ENCODE measurements at places on chromosomes 1 and 21.

DNA sequence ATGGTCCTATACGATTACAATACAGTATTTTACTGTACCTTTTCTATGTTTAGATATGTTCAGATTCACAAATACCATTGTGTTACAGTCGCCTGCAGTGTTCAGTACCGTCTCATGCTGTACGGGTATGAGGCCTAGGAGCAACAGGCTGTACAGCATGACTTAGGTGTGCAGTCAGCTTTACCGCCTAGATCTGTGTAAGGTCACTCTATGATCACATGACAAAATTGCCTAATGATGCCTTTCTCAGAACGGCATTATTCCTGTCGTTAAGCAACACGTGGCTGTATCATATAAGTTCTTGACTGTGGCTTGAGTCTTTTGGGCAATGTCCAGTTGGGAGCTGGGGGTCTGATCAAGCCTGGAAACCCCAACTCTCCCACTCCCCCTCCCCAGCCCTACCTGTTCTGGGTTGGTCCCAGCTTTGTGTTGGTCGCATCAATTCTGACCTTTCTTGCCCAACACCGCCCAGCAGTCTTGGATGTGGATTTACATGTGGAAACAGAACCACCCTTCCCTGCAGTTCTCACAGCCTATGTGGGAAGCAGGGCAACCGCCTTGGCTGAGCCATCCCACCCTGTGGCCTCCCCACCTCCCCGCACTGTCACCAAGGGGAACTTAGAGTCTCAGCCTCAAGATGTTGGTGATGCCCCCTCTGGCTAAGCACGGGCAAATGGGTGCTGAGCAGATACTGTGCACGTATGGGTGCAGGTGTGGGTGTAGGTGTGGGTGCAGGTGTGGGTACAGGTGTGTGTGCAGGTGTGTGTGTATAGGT is 80.2 kb upstream of the ACTL8 start:
- DNase-seq, result no peak

DNA sequence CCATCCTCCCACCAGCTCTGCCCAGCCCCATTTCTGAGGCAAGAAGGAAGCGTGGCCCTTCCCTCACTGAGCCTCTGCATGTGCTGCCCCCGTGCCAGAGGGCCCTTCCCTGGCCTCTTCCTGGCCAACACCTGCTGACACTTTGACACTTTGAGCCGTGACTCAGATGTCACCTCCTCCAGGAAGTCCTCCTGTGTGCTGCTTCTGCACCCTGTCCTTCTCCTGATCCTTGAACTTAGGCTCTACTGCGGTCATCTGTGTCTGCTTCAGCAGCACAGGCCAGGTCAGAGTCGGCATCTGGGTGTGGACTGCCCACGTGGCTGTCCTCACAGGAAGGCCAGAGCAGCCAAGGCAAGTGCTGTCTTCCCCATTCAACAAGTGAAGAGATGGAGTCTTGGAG is 19.6 kb upstream of the EPHA8 start:
- no peak for DNase-seq

DNA sequence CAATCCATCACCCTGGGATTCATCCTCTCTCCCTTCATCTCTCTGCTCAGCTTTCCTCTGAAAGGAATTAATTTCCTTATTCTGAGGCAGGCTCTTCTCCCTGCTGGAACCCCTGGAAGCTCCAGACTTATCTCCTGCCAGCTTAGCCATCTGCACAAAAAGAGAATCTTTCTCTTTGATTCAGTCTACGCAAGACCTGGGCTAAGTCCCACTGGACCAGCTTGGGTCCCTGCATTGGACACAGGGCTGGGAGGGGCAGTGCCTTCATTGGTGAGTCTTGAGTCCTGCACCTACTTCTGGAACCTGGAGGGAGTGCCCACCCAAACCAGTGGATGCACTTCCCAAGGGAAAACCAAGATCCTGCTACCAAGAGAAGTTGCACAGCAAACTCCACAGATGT is 271.7 kb upstream of the CSF3R start:
- DNase-seq, result no peak

DNA sequence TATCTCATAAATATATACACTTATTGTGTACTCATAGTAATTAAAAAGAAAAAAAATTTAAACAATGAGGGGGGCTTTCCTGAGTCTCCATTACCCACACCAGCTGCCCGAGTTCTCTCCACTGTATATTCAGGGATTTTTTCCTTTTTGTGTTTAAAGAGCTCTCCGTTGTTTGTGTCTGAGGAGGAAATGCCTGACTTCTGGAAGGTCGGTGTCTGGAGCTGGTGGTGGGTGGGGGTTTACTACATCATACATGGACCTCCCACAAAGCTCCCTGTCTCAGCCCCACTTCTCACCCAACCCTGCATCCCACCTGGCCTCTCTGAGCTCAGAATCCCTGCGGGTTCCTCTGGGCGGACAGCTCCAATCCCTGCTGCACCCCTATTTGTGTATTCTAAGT is 64.1 kb upstream of the ETV3 start:
- DNase-seq, result no peak

GRCh38 chr1:230894032-230894431 is 25.7 kb upstream of the C1orf198 start:
- DNase-seq, result no peak

DNA sequence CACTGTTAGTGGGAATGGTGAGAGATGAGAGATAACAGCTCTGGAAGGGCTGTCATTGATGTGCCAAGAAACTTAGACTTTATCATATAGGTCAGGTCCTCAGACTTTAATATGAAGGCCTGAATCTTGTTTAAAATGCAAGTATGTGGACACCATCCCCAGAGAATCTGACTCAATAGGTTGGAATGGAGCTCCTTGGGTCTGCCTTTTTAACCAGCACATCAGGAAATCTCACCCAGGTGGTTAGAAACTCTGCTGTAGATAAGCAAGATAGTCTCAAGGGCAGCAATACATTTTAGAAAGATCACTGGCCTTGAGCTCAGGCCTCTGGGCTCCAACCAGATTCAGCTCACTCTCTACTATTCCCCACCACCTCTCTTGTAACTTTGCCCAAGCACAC is 180.4 kb downstream of the SLC44A5 start:
- no peak for DNase-seq

- no peak for DNase-seq
Observed at GRCh38 chr1:92363401-92363800, 64.5 kb downstream of the RPAP2 start.

GRCh38 chr1:84573481-84573966 is 716 bp downstream of the CTBS start:
- no peak for DNase-seq

- no peak for DNase-seq
Observed at GRCh38 chr1:112011202-112011601, 21.7 kb upstream of the KCND3 start.

- no peak for DNase-seq
Observed at GRCh38 chr1:118217141-118217838, 32.3 kb upstream of the SPAG17 start.
